ENCODE measurements at places on chromosomes 3 and 15. TPM values are rescaled to one million over a fixed set of nuclear protein-coding genes. Genes with fewer than 3 reads are reported as not detected.

DNA sequence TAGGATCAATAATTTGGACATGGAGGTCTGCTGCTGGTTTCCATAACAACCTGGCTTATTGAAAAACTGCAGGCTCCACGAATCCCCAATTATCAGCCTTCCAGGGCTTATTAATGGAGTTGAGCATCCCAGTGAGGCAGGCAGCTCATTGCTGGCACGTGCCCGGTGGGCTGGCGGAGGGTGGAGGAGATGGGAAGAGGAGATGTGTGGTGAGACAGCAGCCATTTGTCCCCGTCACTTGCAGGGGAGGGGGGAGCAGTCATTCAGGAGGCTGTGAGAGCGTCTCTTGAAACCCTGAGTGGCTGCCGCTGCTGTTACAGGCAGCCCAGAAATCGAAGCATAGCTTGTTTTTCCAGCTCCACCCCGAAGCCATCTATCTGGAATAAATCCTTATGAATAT, 70.6 kb downstream of the GAP43 start:
- DNase-seq: no peak

DNA sequence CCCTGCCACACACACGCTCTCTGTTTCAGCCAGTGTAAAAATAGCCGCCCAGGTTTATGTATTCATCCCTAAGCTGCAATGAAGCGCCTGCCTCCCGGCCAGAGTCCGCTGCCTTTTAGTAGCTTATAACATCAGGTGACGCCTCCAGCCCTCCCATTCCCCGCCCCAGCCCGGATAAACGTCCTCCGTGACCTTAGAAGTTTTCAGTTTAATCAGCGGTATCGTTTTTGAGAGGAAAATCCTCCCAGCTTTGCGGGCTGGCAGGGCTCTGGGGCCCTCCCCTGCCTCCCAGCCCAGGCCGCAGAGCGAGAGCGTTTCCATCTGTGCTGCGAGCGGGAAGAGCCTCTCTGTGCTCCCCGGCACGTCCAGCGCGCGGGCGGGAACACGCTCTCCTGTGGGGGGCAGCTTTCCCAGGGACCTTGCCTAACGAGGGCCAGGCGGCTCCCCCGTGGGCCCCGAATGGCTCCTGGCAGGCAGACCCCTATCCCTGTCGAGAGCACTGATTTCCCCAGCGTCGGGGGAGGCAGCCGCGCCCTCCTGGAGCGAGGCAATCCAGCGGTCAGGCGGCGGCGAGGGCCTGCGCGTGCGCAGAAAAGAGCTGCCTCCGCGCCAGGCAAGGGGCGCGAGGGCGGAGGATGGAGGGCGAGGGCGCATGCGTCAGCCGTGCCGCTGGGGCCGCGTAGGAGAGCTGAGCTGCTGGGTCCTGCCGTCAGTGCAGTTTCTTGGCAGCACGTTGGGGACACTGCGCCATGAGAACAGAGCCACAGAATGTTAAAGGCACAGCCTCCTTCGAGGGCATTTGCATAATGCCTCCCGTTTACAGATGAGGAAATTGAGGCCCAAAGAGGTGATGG, 71.1 kb downstream of the CCNL1 start:
- DNase-seq: peak; percentile 98

Gene TM4SF4
- total RNA-seq: not detected

Gene COL6A5
- not detected for total RNA-seq

GRCh38 chr3:188707381-188708288, 464.1 kb upstream of the TPRG1 start:
- no peak for DNase-seq

Gene IL17RE
- total RNA-seq: 0.69 TPM

- no peak for DNase-seq
Measured at GRCh38 chr15:60889006-60889405, 340.1 kb downstream of the RORA start.

Gene TRIM42
- not detected for total RNA-seq

DNA sequence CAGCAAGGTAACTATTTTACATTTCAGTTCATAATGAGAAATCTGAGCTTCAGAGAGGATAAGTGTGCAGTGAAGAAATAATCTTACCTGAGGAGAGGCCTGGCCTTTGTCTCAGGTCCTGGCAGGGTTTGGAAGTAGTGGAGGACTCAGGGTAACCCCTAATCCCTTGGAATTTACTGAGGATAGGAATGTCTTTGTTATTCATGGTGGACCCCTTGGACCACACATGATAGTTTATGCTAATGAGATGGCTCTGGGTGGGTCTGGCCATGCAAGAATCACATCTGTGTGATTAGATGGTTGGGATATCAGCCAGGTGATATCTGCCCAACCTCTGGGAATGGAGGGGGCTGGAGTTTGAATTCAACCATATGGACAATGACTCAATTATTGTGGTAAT, 65.0 kb upstream of the DAZL start:
- no peak for DNase-seq

GRCh38 chr3:65284546-65284945, 596.7 kb upstream of the ADAMTS9 start:
- DNase-seq: no peak

Gene AP3B2
- 0.35 TPM for total RNA-seq

Gene CCK
- total RNA-seq: not detected

Gene LRRC49
- 98.8 TPM for total RNA-seq

- no peak for DNase-seq
Measured at GRCh38 chr15:89217686-89218376, 3.5 kb downstream of the RLBP1 start.

Gene ROBO2
- not detected for total RNA-seq

- DNase-seq: no peak
Measured at GRCh38 chr15:83219026-83219425, 11.4 kb upstream of the HDGFL3 start.

Gene ZNF80
- total RNA-seq: not detected

GRCh38 chr3:131989318-131989717, 45.5 kb downstream of the CPNE4 start:
- no peak for DNase-seq

Gene PRRT3
- total RNA-seq: 0.81 TPM

DNA sequence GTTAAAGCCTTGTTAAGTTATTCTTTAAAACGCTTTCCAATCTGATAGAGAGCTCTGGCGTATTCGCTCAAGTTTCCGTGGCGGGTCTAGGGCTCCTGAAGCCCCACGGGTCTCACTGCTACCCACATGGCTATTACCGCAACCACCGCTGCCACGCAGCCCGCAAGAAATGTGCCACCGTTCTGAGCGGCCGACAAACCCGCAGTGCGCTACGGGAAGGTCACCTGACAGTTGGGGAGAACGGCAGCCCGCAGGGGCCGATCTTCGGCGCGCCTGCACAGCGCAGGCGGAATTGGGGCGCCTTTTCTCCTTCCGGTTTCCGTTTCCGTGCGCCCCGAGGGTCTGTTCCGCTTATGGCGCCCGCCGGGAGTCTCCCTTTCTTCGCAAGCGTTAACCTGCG, 76.6 kb upstream of the SNRPN start:
- DNase-seq: no peak

Gene ROPN1B
- 7.4 TPM for total RNA-seq

- no peak for DNase-seq
Measured at GRCh38 chr15:36843822-36844221, 256.5 kb downstream of the MEIS2 start.

GRCh38 chr3:138394156-138394555, 40.3 kb upstream of the ESYT3 start:
- no peak for DNase-seq

GRCh38 chr3:299590-300301, 103.2 kb downstream of the CHL1 start:
- DNase-seq: no peak

Gene KCNMB3
- total RNA-seq: 1.3 TPM

Gene GABRR3
- not detected for total RNA-seq

DNA sequence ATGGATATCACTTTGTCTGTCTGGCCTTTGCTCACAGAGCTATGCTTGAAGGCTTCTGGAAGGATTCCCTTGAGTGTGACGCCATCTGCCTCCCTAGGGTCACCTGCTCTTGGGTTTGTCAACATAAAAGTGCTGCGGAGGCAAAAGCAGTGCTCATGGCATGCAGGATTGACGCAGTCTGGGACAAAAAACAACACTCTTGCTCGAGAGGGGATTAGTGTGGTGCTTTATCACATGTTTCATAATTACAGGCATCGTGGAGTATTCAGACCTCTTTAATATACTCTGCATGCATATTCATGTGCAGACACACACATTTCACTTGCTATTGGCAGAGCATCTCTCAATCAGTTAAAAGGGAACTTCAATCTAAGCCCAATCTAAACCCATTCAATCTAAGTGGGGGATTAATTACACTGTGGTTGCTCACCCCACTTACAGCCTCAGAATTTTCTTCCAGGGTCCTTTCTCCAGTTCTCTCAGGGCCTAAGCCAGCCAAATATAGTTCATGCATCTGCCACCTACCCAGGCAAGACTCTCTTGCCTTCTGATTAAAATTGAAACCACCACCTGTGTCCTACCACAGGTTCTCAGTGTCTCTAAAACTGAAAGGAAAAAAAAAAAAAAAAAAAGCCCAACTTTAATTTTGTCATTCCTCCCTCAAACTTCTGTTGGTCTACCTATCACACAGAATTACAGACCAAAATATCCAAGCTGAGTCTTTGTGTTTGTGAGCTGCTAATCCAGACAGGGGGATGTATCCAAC, 75.6 kb downstream of the BFSP2 start:
- DNase-seq: no peak

Gene SLC28A1
- total RNA-seq: not detected

Gene GOLGA8R
- 1.6 TPM for total RNA-seq

DNA sequence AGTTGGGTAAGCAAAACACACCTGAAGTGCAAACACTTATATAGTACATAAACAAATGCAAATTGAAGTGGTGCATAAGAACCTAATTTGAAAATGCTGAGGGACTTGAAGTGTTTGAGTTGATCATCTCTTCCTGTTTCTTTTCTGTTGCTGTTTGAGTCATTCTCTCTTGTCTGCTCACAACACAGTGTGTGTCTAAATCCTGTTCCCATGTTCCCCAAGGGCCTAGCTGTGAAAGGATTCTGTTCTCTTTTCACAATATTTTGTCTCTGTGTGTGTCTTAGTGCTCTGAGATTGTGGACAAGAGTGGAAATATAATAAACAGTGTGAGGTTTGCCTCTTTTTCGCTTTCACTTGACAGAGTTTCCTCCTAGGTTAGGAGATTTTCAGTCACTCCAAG, 6.1 kb downstream of the CD96 start:
- DNase-seq: no peak

DNA sequence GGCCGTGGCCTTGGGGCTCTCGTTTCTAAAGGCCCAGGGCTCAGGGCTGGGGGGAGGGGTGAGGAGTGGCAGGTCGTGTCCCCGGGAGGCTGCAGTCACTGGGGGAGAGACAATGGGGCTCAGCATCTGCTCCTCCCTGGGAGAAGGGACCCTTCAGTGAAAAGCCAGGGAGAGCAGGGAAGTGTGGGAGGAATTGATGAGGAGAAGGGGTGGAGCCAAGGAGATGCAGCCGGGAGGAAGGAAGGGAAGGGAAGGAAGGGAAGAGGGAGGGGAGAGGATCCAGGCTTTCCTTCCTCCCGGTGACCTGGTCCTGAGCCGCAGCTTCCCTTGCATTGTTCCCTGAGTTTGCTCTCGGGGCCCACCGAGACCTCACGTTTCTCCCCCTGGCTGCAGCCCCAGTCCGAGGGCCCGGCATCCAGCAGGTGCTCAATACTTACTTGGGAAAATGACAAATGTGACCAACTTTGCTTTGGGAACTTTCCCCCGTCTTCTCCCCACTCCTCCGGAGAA, 1.4 kb upstream of the ZNF710 start:
- DNase-seq: peak; percentile 34

GRCh38 chr3:17645074-17645698, 97.2 kb downstream of the TBC1D5 start:
- DNase-seq: no peak

Gene GCSAM
- not detected for total RNA-seq

DNA sequence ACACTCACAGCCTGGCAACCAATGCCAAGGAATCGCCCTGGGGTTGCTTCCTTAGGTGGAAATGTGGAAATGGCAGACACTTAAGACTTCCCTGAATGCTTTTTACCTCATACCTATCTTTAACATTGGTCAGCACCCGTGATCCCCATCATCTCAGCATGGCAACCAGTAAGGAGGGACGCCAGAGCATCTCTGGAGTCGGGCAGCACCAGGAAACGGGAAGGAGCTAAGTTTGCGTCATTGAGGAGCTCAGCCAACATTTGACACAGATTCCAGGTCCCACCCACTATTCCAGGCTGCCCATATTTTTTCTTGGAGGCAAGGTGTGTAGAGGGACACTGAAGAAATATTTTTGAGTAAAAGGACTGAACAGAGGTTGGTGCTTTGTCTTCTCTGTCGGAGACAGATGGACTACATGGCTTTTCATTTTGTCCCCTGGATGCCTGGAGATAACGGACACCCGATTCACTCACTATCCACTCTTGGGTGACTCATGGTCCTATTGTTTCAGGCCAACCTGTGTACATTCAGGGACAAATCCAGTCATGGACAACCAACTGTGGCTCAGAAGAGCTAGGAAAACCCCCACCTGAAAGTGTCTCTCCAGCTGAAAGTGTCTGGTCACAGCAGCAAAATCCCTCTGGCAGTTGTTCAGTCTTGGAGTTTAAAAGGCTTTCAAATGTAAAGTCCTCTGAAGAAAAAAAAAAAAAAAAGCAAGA, 70.4 kb upstream of the OXTR start:
- DNase-seq: no peak

Gene FANCD2OS
- total RNA-seq: not detected

Gene RBP2
- not detected for total RNA-seq

- no peak for DNase-seq
Measured at GRCh38 chr3:83438188-83438587, 1520.6 kb upstream of the CADM2 start.

DNA sequence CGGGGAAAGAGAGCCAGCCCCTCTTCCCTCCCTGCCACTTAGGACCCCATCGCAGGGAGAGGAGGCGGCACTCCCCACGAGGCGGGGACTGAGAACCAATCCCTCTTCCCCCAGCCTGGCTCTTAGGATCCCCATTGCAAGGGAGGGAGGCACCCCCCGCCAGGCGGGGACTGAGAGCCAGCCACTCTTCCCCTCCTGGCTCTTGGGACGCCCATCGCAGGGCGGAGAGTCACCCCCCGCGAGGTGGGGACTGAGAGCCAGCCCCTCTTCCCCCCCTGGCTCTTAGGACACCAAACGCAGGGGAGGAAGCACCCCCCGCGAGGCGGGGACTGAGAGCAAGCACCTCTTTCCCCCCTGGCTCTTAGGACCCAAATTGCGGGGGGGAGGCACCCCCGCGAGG, 34.2 kb upstream of the SSUH2 start:
- DNase-seq: no peak

DNA sequence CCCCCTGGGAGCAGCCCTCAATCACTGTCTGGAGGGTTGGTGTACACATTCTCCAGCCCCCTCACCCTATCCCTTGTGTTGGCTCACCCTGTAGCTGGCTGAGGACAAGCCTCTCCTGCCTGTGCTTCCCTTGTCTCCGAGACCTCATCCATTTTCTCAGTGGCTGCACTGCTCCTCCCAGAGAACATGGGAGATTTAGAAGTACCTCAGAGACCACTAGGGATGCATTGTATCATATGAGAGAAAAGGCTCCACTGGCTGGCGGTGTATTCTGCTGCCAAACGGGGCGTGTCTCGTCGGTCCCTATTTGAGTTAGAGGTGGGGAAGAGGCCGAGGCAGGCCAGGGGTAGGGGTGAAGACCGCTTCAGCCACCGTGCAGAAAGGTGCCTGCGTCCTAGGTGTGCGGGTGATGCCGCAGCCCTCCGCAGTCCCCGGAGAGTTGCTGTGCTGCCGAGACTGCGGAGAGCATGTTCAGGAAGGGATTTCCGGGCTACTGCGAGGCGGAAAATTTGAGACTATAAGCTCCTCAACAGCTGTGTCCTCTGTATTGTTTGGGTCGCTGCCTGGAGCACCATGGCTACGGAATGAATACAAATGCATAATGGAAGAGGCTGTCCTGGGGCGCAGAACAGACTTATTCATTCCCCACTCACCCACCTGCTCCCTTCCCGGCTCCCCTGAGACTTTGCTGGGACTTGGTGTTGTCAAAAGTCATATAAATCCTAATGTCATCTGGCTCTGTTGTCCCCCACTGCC, 43.8 kb downstream of the SPSB4 start:
- peak; percentile 88 for DNase-seq

Gene OXTR
- 0.24 TPM for total RNA-seq

Gene LMCD1
- total RNA-seq: 41.3 TPM
